ENCODE measurements at places on chromosomes 4 and X. TPM values are rescaled to one million over a fixed set of nuclear protein-coding genes. Genes with fewer than 3 reads are reported as not detected.

Gene EVC
- total RNA-seq, result 12.7 TPM

Gene SNX12
- total RNA-seq, result 76.9 TPM

Gene GPR82
- total RNA-seq, result not detected

Gene TMPRSS11A
- not detected for total RNA-seq

Gene RAB39B
- total RNA-seq, result 0.79 TPM

Gene CYBB
- total RNA-seq, result 0.04 TPM

Gene SPRY1
- 6.2 TPM for total RNA-seq

Gene RAI2
- total RNA-seq, result 0.25 TPM

Gene WAS
- total RNA-seq, result 0.31 TPM

Gene CYSLTR1
- not detected for total RNA-seq

Gene NR3C2
- 0.02 TPM for total RNA-seq

Gene MTMR8
- total RNA-seq, result 0.45 TPM

Gene XAGE1A
- total RNA-seq, result 21.1 TPM

Gene RRH
- total RNA-seq, result 0.06 TPM

Gene CTAG1A
- total RNA-seq, result not detected

Gene ALB
- not detected for total RNA-seq

Gene PIGA
- 8.9 TPM for total RNA-seq

Gene SLC9A7
- total RNA-seq, result 9.3 TPM

Gene SPANXA1
- total RNA-seq, result 0.25 TPM

Gene NEIL3
- total RNA-seq, result 8.9 TPM

Gene SLITRK4
- not detected for total RNA-seq

Gene CLCN5
- total RNA-seq, result 2.3 TPM

Gene RRAGB
- total RNA-seq, result 12.6 TPM

Gene FAM133A
- 0.74 TPM for total RNA-seq

Gene ADH7
- total RNA-seq, result not detected

Gene CT45A8
- total RNA-seq, result not detected

Gene SRPX2
- total RNA-seq, result 3.2 TPM

Gene ZNF711
- total RNA-seq, result 0.76 TPM

Gene SHROOM2
- total RNA-seq, result 1.0 TPM

Gene IGSF1
- 0.37 TPM for total RNA-seq

Gene TMEM271
- total RNA-seq, result not detected

Gene HOPX
- not detected for total RNA-seq

Gene GPRIN3
- total RNA-seq, result 1.2 TPM

Gene SPANXN4
- total RNA-seq, result not detected

Gene GPR143
- 0.42 TPM for total RNA-seq

Gene ARMCX2
- total RNA-seq, result not detected

Gene DUSP9
- 1.0 TPM for total RNA-seq

Gene VCX3A
- total RNA-seq, result not detected

Gene HDAC6
- 31.8 TPM for total RNA-seq

Gene GAGE12D
- total RNA-seq, result not detected

Gene PDE6B
- not detected for total RNA-seq

Gene NALF2
- total RNA-seq, result 5.7 TPM

Gene PSMD10
- total RNA-seq, result 65.1 TPM
